Skin of body (tissue), 3 donors: ENCODE measurements at places on chromosomes 16 and 17. TPM values are rescaled to one million over a fixed set of nuclear protein-coding genes. Genes with fewer than 3 reads are reported as not detected.

GRCh38 chr17:49343273-49343672 is 18.8 kb downstream of the ZNF652 start:
- DNase-seq = no peak

GLIS2 gene
- total RNA-seq = 4.4 TPM

PPP1R27 gene
- 10.0 TPM for total RNA-seq

DNA sequence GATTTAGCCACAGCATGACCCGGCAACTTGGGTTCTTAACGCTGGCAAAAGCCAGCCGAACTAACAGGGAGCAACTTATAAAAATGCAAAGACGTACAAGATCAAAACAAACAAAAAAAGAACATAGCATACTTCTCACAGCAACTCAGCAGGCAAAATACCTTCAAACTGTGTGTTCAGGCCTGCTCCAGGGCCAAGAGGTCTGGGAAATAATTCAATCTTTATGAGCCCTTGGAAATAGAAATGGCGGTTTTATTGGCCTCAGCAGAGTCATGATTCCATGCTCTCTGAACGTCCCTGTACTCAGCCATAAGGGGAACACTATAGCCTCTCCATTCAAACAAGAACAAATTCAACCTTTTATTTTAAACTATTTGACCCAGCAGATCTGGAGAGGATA is 101.3 kb upstream of the C17orf78 start:
- no peak for DNase-seq
